ENCODE measurements at places on chromosomes 13 and 19.

DNA sequence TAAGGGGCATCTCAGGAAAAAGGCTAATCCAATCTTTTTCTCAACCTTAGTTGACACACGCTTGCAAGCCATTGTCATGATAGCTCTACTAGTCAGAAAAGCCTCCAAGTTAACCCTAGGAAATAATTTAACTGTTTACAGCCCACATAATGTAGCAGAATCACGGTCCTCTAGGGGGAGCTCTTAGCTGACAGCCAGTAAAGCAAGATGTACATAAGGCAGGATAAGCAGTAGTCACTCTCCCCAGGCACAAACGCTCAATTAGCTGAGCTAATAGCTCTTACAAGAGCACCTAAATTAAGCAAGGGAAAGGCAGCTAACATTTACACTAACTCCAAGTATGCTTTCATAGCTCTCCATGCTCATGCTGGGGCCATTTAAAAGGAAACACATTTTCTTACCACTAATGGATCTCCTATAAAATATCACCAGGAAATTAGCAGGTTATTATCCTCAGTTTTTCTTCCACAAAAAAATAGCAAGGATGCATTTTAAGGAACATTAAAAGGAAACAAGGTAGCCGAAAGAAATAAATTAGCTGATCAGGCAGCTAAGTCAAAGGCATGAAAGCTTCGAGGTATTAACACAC is 33.7 kb upstream of the ZSCAN5A start:
- peak; percentile 53 for DNase-seq

DNA sequence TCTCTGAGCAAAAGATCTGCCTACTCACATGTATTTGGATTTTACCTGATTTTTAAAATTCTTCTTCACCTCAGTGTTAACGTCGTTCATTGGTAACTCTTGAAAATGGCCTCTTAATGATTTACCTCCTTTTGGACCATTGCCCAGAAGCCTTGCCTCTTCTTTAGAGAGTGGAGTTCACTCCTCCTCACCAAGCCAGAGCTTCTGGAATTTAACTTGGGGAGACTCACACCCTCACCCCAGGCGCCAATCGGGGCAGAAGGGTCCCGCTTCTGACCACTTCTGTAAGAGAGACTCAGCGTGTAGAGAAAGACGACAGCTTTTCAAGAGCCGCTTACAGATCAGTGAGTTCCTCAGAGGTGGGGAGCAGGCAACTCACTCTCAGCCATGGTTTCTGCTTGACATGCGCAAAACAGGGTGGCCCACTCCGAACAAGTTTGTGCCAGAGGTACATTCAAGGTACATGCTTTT is 2.7 kb downstream of the PNMA8C start:
- DNase-seq = peak; percentile 44

GRCh38 chr19:6230991-6231448 is 48.8 kb downstream of the MLLT1 start:
- DNase-seq = no peak

DNA sequence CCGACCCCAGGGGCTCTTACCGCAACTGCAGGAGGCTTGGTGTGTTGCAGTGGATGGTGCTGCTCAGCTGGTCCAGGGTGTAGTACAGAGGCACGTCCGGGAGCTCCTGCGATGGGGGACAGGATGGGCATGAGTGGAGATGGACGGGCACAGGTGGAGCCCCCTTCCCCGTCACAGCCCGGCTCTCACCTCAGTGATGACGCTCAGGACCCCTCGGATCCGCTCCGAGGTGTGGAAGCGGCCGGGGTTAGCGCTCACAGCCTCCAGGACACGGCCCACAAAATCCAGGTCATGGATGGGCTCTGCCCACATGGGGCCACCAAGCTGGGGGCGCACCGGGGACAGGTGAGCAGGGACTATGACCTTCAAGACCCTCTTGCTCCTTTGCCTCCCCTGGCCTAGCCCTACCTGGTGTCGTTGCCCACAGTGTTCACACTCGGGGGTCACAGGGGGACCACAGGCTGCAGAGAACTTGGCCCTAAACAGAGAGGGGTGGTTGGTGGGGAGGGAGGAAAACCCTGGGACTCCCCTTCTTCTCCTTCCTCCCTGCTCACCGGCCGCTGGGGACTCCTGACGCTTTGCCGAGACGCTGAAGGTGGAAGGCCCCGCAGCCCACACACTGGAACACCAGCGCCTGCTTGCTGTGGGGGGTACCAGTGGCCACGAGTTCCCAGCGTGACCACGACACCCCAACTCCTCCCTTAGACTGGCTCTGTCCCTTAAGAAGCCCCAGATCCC is 6.9 kb upstream of the LYL1 start:
- no peak for DNase-seq

GRCh38 chr13:39107561-39107960 is 69.3 kb downstream of the NHLRC3 start:
- DNase-seq = no peak

DNA sequence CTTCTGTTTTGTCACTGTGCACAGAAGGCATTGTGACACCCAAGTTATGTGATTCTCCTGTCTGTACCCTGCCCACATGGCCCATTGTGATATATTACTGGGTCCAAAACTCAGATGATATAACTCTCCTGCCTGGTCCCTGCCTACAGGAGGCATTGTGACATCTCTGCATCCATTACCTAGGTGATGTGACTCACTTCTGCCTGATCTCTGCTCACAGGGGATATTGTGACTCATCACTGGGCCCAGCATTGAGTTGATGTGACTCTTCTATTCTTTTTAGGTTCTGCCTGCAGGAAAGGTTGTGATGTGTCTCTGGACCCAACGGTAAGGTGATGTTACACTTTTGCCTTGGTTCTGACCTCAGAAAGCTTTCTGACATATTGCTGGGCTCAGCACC is 67.9 kb upstream of the ZNF724 start:
- no peak for DNase-seq

DNA sequence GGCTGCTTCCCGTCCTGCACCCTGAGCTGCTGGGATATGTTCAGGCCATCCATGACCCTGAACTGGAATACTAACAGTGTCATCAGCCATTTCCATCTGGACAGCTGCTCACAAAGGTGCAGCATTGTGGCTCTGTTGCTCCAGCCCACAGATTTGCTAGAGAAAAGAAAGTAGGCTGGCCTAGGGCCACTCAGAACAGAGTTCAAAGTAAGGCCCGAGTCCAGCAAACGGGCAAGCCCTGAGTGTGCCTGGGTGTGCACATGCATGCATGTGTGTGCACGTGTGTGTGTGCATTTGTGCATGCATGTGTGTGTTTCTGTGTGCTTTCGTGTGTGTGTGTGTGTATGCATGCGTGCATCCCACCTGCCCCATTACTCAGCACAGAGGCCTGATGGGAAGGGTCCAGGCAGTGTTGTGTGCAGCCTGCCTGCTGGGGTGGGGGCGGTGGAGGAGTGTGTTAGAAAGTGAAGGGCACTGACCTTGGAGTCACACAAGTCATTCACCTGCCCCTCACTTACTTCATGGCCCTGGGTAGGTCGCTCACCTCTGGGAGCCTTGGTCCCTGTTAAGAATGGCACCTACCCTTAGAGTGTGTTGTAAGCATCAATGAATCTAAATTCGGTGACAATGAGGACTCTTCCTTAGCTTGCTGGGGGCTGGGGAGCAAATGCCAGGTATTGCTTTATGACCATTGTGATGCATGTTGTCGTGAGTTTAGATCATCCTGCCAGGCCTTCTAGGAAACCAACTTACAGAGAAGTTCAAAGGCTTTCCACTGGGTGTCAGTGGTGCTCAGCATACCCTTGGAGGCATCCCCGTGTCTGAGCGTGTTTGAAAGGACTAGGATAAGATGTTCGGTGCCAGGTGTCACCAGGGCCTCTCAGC is 53.2 kb downstream of the GPR12 start:
- peak; percentile 36 for DNase-seq

- DNase-seq = peak; percentile 10
Observed at GRCh38 chr13:30331331-30331771, 24.0 kb upstream of the KATNAL1 start.

- peak; percentile 71 for DNase-seq
Observed at GRCh38 chr19:14432791-14433553, at the start of gene PKN1. Gene PKN1 (plus strand): TSS chr19:14433306. CDS start chr19:14433522, 216 bp downstream.
